ENCODE measurements at places on chromosomes 6 and 20.

GRCh38 chr6:135826236-135826804, 25.2 kb upstream of the PDE7B start:
- DNase-seq, result no peak

- no peak for DNase-seq
These were observed 11.8 kb downstream of the SLC17A3 start for GRCh38 chr6:25862199-25862598.

- no peak for DNase-seq
These were observed 973 bp upstream of the BRD2 start for GRCh38 chr6:32967151-32968091.

DNA sequence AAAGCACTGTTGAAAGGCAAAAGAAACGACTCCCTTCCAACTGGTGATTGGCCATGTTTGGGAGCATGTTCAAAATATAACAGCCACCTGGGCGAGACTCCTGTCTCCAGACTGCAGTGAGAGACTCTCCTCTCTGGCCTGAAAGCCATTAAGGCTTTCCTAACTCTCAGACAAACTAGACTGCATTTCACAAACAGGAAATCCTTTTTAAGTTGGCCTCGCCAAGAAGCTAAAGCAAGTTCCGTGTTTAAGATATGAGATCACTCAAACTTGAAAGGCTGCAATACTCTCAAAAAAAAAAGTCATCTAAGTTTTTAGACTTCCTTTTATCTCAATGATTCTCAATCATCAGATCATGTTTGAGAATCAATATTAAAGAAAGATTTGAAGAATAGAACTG, 117.0 kb downstream of the TFAP2A start:
- DNase-seq, result no peak

DNA sequence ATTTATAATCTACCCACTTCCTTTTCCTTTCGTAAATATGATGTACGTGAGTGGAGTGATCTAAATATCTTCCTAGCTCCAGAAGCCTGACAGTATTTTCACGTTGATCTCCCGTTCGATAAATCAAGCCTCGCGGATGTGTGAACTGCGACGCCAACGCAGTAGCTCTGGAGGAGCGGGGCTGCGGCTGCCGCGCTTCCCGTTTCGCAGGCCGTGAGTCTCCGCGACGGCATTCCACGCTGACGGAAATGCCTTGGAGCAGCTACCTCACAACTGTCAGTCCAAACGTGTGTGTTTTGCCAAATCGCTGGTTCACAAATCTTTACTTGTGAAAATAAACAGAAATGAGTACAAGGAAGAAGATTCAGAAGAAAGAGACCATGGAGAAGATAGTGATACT, 41.2 kb downstream of the BTBD3 start:
- DNase-seq, result no peak

GRCh38 chr20:57503035-57503658, 21.8 kb downstream of the CTCFL start:
- no peak for DNase-seq

DNA sequence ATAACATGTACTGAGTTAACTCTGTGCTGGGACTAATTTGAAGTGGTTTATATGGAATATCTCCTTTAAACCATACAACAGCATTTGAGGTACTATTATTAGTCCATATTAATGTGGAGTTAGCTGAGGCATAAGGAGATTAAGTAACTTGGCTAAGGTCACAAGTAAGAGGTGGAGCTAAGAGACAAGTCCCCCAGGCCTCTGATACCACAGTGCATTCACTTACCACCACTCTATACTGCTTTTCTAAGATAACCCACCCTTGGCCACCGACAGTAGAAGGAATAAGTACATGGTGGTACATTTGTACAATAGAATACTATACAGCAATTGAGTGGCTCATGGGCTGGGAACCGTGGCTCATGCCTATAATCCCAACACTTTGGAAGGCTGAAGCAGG, 16.4 kb upstream of the TTPAL start:
- DNase-seq, result no peak

DNA sequence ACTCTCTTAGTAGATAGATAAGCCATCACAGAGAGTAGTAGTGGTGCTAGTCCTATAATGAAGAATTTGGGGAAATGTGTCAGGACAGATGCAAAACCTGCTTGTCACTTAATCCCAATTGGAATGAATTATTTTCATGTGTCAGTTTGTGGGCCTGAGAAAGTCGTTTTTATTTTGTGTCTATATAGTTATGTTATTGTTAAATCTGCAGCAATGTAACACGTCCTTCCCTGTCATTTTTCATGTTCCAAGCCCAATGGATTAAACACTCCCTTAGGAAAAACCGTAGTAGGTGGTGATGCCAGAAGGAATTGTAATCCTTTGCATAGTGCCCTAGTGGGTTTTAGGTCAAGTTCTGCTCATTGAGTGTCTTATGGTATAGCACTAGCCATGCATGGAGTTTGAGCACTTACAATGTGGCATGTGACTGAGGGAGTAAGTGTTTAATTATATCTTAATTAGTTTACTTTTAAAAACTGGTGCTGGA, 105.9 kb upstream of the PRSS16 start:
- DNase-seq, result no peak

- no peak for DNase-seq
These were observed 52.8 kb downstream of the MYLIP start for GRCh38 chr6:16181439-16182297.

GRCh38 chr6:17202526-17202925, 78.6 kb upstream of the RBM24 start:
- no peak for DNase-seq

DNA sequence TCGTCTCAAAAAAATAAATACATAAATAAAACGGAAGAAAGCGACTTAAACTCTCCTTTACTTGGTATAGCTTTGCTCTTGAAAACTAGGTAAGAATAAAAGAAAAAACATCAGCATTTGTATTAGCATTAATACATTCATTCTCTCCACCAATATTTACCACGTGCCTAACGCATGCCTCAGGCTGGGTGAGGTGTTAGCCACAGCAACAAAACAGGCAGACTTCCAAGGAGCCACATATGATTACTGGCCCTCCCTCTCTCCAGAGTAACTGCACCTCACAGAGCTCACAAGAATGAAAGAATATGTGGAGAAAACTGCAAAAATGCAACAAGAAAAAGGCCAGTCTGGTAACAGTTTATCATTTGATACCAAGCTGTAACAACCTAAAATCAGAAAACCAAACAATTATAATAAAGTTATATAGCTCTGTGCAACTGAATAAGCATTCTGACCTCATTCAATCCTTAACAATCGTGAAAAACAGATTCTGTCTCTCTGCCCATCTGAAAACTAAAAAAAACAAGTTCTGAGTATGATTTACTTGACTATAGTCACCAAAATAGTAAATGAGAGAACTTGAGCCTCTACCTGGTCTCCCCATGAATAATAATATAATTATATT, 5.2 kb downstream of the NAPB start:
- DNase-seq, result no peak

- DNase-seq, result no peak
These were observed 71.2 kb downstream of the ABHD12 start for GRCh38 chr20:25319241-25320034.

DNA sequence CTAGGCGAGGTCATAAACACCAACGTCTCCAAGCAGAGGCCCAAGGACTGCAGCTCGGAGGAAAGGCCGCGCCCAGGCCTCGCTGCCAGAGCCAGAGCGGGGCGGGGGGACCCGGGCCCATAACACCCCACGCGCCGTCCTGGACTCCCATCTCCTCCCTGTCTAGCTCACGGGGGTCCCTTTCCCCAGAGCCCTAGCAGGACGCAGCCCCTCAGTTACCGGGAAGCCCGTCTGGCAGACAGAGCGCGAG, 44.9 kb downstream of the MDFI start:
- DNase-seq, result no peak
